Fibroblast of mammary gland (primary cell): ENCODE measurements at places on chromosomes 2 and 18.
A peak's percentile ranks its signal among the peaks of the same experiment; 100 is the strongest.

DNA sequence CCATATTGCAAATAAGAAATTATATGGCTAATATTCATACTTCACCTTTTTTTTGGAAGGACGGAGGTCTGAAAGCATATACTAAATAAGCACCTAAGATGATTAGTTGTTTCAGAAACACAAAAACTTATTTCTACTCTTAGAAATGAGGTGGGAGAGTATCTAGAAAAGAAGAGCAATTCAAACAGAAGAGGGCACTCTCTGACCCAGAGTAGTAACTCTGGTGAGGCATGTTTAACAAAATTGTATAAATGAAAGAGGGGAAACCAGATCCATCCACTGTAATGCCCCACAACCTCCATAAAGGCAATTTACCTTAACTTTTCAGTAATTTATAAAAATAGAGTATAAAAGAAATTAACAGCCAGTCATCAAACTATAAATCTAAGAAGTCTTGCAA lies 669.6 kb upstream of the VRK2 start:
- peak; percentile 14 for DNase-seq

DNA sequence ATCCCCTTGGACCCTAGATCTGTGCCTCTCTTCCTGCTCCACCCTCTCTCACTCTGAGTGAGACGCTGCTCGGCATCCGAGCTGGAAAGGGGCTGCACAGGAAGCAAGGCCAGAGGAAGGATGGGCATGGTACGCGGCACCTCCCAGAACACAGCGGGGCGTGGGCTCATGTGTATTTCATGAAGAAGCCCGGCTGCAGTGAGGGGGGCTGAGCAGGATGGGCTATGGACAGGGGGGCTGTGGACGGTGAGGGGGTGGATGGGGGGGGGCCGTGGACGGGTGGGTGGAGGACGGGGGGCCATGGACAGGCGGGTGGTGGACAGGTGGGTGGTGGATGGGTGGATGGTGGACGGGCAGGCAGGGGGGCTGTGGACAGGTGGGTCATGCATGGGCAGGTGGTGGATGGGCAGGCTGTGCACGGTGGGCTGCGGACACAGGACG lies 28.5 kb downstream of the SLC66A2 start:
- DNase-seq, result no peak

GRCh38 chr18:79413901-79414300 lies 18.2 kb downstream of the NFATC1 start:
- no peak for DNase-seq

- no peak for DNase-seq
Observed at GRCh38 chr2:177882501-177882900, 190.1 kb downstream of the PDE11A start.

DNA sequence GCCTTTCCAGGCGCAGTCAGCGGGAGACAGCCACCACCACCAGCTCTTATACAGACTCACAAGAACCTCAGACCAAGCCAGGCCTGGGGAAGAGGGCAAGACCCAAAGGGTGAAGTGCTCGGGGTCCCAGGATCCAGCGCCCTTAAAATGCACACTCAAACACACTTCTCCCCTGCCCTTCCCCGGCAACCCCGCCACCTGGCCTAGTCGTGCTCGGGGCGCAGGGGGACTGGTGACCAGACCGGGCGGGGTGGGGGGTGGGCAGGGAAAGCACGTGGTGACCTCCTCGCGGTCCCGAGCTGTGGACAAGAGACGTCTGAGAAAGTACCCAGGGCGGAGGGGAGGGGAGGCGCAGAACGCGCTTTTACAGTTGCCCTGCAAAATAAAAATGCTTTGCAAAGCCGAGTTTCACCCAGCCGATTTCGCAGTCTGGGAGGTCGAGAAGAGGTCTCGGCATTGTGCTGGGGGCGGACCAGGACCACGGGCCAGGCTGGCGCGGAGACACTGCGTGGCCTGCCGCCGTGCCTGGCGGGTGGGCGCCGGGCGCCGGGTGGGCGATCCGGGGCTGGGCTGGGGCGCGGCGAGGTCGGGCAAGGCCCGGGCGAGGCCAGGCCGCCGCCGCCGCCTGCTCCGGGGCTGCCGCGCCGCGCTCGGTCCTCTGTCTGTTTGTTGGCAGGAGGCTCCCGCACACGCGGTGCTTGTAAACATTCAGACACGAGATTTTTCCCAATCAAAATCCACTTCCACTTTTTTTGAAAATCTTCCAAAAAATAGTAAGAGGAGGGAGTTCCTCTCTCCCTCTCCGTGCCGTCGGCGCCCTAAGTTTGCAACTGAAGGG lies 2.0 kb downstream of the BCL11A start:
- DNase-seq, result peak; percentile 18

DNA sequence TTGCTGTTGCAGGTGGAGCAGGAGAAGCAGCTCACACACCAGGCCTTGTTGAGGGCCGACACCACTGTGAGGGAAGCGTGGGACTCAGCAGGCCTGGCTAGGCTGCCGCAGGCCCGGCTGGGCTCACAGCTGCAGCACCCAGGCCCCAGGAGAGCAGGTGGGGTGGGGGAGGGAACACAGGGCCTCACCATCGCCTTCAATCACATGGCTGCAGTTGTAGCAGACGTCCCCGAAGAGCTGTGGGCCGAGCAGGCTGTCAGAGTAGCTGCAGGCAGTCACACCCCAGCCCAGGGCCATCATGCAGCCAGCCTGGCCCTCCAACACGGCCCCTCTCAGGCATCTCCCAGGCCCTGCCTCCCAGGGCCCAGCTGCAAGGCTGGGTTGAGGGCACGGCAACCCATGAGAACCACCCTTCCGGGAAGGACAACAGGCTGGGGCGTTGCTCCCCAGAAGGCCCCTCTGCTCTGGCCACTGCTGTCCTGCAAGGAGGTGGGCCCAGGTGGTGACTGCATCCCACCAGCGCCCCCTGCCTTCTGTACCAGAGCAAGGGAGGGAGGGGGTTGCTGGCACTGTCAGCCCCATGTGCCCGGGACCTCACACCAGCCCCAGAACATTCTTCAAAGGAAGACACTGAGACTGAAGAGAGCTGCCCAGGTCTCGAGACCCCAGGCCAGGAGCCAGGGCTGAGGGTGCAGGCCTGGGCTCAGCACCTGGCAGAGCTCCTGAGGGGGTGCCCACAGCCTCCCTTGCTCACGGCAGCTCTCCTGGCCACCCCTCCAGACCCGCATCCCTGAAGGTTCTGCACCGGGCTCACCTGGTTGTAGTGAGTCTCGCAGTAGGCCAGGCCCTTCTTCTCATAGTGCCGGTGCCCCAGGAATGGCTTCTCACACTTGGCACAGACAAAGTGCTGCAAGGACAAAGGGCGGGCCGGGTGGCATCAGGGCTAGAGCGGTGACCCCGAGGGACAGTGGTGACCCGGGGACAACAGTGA lies 5.6 kb upstream of the GPR17 start:
- DNase-seq, result no peak

- DNase-seq, result no peak
Observed at GRCh38 chr18:5515011-5515784, 28.6 kb downstream of the EPB41L3 start.
